NCI-H524 treated with DMSO at 0.1 percent for 48 hours (cell line): ENCODE measurements at places on chromosomes 11 and 22.

DNA sequence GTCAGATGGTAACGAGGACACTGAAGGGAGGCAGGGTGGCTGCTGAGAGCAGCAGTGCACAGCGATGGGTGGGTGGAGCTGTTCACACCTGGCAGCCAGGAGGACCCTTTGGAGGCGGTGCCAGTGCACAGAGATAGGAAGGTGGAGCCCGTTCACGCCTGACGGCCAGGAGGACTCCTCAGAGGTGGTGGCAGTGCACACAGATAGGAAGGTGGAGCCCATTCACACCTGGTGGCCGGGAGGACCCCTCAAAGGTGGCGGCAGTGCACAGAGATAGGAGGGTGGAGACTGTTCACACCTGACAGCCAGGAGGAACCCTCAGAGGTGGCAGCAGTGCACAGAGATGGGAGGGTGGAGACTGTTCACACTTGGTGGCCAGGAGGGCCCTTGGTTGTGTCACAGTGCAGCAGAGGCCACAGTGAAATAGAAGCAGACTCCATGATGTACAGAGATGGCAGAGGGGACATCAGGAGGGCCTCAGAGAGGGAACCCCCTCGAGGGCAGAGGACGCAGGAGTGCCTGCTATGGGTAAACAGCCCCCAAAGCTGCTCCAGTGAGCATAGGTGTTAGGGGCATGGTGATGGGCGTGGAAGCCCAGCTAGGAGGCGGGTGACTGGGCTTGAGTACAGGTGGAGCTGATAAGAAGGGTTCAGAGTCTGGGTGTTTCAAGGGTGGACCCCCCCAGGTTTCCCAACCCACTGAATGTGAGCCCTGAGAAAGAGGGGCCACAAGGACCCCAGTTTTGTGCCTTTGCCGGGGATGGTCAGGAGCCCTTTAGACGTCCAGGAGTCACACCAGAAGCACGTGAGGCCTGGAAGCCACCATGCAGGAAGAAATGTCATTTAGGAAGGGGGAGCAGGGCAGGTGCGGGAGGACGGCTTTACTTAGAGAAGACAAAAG is 566.7 kb downstream of the BRD1 start:
- no peak for DNase-seq

- no peak for DNase-seq
Observed at GRCh38 chr11:110141812-110142211, 48.6 kb downstream of the ZC3H12C start.

GRCh38 chr11:83069441-83070043 is 2.2 kb downstream of the RAB30 start:
- DNase-seq = peak; percentile 83

- DNase-seq = no peak
Observed at GRCh38 chr22:19961868-19962245, 20.2 kb upstream of the TXNRD2 start.

- no peak for DNase-seq
Observed at GRCh38 chr22:44821741-44822475, 69.5 kb downstream of the ARHGAP8 start.

GRCh38 chr11:94866231-94866822 is 98.2 kb downstream of the AMOTL1 start:
- no peak for DNase-seq

DNA sequence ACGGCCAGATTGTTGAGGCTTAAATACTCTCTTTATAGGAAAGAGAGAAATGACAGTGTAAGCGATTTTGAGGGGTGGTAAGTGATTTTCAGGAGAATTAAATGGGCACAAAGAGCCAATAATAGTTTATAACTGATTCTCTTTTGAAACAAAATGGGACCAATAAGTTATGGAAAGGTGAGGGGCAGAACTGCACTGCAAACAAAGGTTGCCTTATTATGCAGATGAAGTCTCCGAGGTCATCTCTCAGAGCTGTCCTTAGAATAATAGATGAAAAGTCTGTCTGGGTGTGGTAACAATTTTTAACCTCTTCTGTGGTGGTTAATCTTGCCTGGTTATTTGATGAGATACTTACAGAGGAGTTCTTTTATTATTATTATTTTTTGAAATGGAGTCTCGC is 14.7 kb upstream of the CRTAM start:
- no peak for DNase-seq

DNA sequence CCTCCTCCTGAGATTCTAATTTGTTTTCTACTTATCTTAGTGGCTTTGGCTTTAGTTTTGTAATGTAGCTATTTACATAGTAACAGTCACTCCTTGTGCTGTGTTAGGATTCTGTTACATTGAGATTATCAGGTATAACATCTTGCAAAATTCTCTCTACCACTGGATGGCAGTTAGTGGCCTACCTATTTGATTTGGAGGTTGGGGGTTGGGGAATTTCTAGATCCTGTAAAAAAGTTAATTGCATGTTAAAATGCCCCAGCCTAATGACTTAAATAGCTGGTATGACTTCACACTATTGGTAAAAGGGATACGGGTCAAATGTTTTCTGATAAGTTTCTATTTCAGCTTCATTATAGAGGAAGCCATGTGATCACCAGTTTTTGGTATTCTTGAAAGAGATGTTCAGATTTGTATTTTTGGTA is 2.8 kb downstream of the GRK3 start:
- DNase-seq = no peak

DNA sequence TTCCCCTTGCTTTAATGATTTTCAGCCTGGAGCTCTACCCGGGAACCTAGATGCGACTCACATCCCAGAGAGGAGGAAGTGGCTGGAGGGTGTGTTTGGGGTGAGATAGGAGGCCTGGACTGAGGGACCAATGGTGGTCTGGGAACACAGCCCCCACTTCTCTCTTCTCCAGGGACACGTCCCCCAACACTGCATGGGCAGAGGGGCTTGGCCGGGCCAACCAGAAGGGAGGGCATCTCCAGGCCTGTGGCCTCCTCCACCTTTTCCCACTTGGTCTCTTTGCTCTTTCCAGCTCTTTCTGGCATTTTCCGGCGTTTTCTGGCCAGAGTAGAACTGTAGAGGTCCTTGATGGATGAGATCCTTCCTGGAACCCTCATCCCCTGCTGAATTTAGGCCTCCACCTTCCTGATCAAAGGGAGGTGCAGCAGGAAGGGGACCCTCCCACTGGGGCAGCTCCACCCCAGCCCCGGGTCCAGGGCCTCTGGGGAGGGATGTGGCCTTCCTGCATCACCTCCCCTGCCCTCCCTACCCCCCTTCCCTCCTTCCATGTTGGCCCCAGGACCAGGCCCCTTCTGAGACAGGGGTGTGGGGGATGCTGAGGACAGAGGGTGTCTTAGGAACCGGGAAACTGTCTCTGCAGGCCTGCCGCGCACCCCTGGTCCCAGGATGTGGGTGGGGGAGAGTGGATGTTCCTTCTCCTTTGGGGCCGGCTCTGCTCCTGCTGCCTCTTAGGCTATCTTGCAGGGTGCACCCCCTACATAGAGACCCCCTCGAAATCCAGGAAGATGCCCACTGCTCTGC is 24.4 kb downstream of the MRGPRG start:
- no peak for DNase-seq

DNA sequence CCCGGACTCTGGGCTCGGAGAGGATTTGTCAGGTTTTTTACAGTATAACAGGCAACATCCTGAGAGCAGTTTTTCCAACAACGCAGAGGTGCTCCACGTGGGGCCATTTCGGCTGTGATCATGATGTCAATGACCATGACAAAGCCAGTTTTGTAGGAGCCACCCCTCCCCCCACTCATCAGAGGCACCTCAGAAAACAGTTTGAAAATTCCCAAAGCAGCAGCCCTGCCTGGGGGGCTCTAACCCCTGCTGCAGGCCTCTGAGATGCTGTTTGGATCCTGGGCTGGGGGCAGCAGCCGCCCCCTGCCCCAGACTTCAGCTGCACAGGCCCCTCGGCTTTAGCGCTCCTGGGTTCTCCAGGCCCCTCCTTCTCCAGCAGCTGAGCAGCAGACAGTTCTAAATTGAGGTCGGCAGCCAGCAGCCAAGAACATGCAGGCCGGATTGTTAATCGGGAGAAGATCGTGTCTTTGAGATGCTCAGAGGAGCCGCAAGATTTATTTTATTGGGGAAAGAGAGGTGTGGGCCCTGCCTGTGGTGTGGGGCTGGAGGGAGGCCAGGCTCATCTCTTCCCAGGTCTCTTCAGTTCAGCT is 19.4 kb downstream of the NFAM1 start:
- DNase-seq = no peak

DNA sequence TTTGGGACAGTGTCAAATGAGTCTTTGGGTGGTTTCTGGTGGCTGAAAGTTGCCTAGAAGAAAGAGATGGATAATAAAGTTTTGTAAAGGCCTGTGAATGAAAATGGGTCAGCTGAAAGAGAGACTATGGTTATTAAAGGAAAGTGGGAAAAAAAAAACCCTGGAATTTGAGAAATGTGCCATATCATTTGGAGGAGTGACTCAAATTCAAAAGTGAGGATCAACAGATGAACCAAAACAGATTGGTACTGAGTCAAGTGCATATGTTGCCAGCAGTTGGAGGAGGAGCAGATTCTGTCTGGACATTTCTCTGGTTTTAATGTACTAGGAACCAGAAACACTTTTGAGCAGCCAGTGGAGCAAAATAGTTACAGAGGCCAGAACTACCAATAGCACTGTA is 339.8 kb downstream of the KCNA4 start:
- DNase-seq = no peak

GRCh38 chr11:125168918-125169456 is 4.4 kb downstream of the PKNOX2 start:
- DNase-seq = no peak

GRCh38 chr22:17842386-17842785 is 68.1 kb upstream of the BID start:
- no peak for DNase-seq

DNA sequence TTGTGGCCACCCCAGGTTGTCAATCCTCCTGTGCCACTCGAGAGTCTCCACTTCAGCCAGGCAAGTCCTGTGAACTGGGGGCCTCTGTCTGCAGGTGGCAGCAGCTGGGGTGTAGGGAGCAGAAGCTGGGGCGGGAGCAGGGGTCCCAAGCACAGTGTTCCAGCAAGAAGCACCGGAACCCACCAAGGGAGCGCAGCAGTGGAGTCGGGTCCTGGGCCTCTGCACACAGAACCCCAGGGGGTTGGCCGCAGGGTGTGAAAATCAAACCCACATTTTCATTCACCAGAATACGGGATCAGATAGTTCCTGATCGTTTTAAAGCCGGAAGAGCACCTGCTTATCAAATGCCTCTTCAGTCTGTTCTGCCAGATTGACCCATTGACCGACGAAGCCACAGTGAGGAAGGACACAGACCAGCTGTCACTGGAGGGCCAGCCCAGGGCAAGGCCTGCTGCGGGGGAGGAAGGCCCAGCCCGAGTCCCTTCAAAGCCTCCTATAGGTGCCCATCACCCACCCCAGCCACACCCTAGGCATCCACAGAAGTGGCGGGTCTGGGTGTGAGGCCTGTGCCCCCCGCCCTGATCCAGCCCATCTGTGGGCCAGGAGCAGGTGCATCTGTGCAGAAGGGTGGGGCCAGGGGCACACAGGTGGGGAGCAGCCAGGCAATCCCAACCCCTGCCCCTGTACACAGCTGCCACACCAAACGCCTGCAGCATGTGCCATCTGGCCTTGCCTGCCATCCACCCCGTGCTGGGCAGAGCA is 34.1 kb downstream of the RSPH14 start:
- DNase-seq = peak; percentile 73

DNA sequence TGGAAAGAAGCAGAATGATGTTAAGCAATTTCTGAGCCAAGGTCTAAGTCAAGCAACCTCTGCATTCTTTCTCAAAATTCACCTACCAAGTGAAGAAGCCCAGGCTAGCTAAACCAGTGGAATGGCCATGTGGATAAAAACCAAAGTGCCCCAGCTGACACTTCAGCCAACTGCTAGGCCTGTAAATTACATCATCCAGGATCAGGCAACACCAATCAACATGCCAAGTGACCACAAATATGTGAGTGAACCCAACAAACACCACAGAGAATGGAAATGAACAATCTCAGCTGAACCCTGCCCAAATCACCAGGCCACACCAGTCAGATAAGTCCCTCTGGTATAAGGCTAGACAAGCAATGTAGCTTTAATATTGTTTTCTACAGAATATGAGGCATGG is 25.1 kb upstream of the FJX1 start:
- DNase-seq = no peak

DNA sequence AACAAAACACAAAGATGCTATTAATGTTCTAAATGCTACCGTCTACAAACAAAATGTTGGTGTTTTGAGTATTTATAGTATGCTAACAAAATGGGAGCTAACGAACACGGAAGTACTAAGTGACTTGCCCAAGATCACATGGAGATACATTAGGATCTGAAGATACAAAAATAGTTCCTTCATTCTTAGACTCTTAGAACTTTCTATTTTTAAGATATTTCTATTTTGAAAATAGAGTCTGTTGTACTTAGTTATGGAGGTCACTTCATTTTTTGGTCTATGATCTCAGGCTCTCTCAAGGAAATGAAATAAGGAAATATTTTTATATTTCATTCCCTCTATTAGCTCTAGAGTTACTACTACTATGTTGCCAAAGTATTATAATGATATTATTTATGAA is 64.2 kb downstream of the APOL5 start:
- DNase-seq = no peak

GRCh38 chr22:25448435-25449051 is 115.9 kb upstream of the GRK3 start:
- no peak for DNase-seq

DNA sequence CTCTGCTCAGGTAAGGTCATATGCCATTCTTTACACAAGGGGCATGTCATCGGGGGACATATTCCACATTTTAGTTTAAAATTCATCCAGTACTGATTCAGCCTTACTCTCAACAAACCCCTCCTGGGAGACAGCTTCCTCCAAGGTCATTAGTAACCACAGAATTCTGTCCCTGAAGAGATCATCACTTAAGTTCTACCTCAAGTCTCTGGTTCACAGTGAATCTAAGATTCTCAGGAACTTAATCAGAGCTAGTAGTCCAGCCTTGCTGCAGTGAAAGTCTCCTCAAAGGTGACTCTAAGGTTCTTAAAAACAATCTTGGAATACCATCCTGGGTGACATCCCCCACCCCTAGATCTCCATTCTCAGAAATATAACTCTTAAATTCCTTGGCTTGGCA is 18.9 kb upstream of the GDPD4 start:
- DNase-seq = no peak

GRCh38 chr11:19734171-19734570 is 21.5 kb downstream of the NAV2 start:
- DNase-seq = no peak

- DNase-seq = no peak
Observed at GRCh38 chr11:57498540-57498939, 17.0 kb downstream of the SLC43A1 start.
